ENCODE measurements at places on chromosomes 2 and 18. TPM values are rescaled to one million over a fixed set of nuclear protein-coding genes. Genes with fewer than 3 reads are reported as not detected.

The RND3 gene
- total RNA-seq: 28.9 TPM

- H3K4me1 ChIP-seq: no peaks in the 10 kb centered on the region
- H3K4me3 ChIP-seq: no peak overlapping the region
- no peak overlapping the region for H3K27ac ChIP-seq
- H3K27me3 ChIP-seq: no peaks in the 10 kb centered on the region
- DNase-seq: no peak
Measured at GRCh38 chr2:29295845-29296244, 180.6 kb downstream of the CLIP4 start.

The THAP4 gene
- 44.7 TPM for total RNA-seq

DNA sequence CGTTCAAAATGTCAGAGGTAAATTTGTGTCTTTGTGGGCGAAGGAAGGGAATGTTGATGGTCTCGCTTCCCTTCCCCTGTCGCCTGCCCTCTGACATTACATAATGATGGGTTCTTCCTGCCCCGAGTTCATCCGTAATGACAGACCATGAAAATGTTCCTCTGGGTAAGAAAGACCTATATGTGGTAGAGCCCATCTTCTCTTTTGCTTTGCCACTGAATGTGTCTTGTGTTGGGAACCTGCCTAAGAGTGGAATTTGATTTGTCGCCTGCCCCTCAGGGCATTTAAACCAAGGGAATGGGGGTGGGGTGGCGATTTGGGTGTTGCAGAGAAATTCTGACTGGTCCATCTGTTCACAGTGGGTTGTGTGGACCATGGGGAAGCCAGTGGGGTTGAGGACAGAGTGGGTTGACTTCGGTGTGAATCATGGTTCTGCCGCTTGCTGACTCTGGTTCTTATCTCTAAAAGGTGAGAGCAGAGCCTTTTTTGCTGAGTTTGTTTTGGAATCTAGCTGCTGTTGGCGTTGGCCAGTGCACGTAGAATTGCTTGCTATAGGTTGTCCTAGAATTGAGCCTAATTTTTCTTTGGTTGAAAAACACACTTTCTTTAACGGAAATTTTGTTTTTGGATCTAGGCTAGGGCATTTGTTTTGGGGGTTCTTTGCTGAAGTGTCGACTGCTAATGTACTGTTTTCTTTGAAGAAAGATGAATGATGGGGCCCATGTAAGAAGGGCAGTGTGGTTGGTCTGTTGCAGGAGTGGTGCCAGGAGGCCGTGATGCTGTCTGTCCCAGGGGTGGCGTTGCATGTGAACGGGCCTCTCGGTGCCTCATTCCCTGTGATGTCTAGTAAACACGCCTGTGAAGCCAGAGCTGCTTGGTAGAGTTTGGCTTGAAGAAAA lies 1.3 kb downstream of the INPP4A start:
- no peaks in the 10 kb centered on the region for H3K27me3 ChIP-seq
- peak overlapping the region; percentile 76 for H3K27ac ChIP-seq
- no peak for DNase-seq
- no peaks in the 10 kb centered on the region for H3K36me3 ChIP-seq

The STARD6 gene
- total RNA-seq: not detected

The BABAM2 gene
- total RNA-seq: 30.0 TPM

GRCh38 chr18:29074147-29074546 lies 897.2 kb upstream of the CDH2 start:
- no peaks in the 10 kb centered on the region for H3K27me3 ChIP-seq
- DNase-seq: no peak
- no peak overlapping the region for H3K27ac ChIP-seq
- H3K36me3 ChIP-seq: no peaks in the 10 kb centered on the region
- no peak overlapping the region for H3K4me3 ChIP-seq

DNA sequence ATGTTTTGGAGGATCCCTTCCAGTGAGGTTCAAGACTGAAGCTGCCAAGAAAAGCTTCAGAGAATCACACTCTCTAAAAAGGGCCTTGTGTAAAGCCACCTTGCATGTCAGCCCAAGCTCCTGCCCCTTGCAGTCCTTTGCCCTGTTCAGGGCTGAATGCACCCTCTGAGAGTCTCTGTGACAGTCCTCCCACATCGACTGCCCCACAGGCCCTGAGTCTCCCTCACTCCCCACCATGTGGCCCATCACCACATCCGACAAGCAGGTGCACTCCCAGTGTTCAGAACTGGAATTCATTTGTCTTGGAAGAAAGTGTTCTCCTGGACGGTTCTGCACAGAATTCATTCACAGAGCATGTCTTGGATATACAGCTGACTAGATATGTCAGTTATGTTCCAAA lies 31.0 kb downstream of the BCL11A start:
- H3K4me1 ChIP-seq: peaks cover 6% of the 10 kb centered on the region
- H3K4me3 ChIP-seq: no peak overlapping the region
- no peaks in the 10 kb centered on the region for H3K36me3 ChIP-seq

The CXCR4 gene
- total RNA-seq: 5.0 TPM

GRCh38 chr18:49193252-49193651 lies 242.5 kb upstream of the SMAD7 start:
- peaks cover 9% of the 10 kb centered on the region for H3K4me1 ChIP-seq
- H3K27me3 ChIP-seq: no peaks in the 10 kb centered on the region
- H3K36me3 ChIP-seq: no peaks in the 10 kb centered on the region
- no peak for DNase-seq

DNA sequence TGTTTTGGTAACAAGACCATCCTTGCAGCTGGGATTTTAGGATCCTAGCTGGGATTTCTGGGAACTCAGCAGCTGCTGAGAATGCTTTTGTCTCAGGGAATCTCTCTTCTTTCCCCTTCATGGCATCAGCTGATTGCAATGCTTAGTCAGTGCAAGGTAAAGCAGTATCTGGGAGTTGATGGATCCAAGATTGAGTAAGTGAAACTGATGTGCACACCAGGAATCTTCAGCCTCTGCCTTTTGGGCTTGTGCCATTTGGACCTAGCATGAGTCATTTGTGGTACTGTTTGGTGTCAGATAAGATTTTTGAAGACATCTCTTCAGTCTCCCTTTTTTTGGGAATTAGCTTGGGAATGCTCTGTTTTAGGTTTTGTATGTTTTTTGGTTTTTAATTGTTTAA lies 363.3 kb upstream of the TFPI start:
- H3K4me1 ChIP-seq: no peaks in the 10 kb centered on the region
- H3K27me3 ChIP-seq: no peaks in the 10 kb centered on the region

DNA sequence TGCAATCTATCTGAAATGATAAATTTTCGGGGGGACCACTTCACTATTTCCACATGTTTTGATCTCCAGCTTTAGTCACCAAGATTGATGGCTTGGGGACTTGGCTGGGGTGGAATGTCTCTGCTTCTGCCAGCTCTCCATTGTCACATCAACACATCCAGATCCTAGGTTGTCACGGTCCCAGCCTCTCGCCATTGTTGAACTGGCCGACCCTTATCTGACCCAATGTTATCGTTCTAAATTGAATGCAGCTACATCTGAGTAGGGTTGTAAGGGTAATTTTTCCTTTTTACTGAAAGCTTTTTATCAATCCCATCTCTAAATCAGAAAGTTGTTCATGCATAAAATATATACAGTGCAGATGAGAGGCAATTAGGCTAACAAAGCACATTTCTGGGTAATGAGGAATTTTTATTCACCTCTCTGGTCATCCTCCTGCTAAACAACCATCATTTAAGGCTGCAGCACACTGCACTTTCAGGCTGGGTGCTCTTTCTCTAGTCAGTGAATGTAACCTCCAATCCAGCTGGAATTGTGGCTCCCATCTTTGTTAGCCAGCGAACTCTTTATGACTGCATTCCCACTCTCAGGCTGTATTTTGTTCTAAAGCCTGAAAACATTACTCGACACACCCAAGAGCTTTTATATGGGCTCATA lies 128.2 kb downstream of the COL4A4 start:
- no peak for DNase-seq
- no peak overlapping the region for H3K4me3 ChIP-seq
- H3K27ac ChIP-seq: no peak overlapping the region
- H3K27me3 ChIP-seq: no peaks in the 10 kb centered on the region

DNA sequence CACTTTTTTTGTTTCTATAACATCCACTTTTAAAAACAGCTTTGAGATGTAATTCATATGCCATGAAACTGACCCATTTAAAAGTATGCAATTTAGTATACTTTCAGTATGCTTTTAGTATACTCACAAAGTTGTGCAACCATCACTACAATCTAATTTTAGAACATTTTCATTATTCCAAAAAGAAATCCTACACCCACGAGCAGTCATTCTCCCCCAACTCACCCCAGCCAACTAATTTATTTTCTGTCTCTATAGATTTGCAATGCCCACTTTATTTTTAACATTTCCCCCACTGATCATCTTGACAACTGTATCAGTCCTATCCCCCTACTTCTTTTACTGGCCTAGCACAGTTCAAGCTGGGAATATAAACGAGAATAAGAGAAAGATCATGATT lies 39.1 kb downstream of the FAM98A start:
- no peaks in the 10 kb centered on the region for H3K27me3 ChIP-seq
- H3K4me3 ChIP-seq: no peak overlapping the region
- H3K4me1 ChIP-seq: peaks cover 6% of the 10 kb centered on the region
- no peak overlapping the region for H3K27ac ChIP-seq
- no peak for DNase-seq
- peaks cover 7% of the 10 kb centered on the region for H3K36me3 ChIP-seq

The SCYGR4 gene
- total RNA-seq: not detected

DNA sequence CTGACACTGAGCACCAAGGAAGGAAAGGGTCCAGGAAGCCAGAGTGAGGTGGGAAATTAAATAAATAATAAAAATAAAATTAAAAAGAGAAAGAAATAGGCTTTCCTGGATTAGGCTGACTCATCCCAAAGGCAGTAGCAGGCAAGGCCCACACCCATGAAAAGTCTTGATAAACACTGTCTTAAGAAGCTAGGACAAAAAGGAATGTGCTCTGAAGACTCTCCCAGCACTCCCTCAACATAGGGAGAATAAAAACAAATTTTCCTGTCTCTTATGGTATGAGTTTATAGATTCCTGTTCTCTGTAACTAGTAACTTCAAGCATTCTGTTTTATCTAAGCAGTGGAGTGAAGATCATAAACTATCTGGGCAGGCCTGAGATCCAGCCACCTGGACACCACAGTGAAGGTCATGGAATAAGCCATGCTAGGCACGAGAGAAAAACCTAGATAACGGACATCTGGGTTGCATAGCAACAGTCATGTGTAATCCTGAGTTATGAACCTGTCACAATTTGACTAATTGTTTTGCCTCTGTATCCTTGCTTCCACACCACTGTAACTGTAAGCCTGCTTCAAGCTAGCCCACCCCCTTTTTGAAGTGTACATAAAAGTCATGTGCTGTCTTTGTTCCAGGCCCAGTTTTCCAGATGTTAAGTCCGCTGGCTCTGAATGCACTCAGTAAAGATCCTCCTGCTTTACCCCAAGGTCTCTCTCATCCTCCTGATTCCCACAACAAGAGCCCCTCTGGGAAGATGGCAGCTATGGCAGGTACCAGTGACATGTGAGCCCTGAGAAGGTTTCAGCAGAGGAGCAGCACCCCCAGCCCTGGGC lies 107.8 kb downstream of the NDUFA10 start:
- H3K4me1 ChIP-seq: no peaks in the 10 kb centered on the region
- H3K27me3 ChIP-seq: no peaks in the 10 kb centered on the region
- no peak overlapping the region for H3K4me3 ChIP-seq
- no peak for DNase-seq

DNA sequence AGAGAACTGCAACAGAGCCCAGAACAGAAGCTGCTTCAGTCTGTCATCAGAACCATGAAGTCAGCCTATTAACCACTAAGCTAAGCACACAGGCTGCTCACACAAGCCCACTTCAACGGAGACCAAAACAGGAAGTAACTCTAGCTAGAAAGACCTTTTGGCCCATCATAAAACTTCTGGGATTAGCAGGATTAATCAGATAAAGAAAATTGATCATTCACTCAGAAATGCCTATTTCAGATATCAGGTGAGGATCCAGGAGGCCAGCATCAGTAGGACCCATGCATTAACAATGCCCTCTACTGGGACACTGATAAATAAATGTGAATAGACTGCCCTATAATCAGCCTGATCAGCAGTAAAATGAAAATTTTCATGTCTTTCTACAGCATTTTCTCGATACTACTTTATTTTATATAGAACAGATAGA lies 101.4 kb downstream of the WDPCP start:
- peaks cover 14% of the 10 kb centered on the region for H3K36me3 ChIP-seq
- no peak for DNase-seq
- H3K27me3 ChIP-seq: no peaks in the 10 kb centered on the region
- H3K27ac ChIP-seq: no peak overlapping the region
- H3K4me3 ChIP-seq: no peak overlapping the region

DNA sequence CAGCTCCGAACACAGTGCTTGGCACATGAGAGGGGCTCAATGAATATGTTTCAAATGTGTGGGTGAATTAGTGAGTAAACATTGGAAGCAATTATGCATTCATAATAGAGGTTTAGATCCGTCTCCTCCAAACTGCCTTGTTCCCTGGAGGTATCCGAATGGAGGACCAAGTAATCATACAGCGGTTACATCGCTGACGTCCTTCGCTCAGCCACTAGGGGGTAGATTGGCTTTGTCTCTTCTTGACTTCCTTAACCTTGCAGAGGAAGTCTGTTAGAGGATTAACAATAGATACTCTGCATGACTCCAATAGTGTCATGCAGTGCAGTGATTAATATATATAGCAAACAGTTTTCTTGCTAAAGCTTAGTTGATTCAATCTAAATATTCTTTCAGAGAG lies 517.0 kb downstream of the PTPRM start:
- H3K27ac ChIP-seq: no peak overlapping the region
- H3K4me3 ChIP-seq: no peak overlapping the region
- H3K36me3 ChIP-seq: peaks cover 10% of the 10 kb centered on the region
- DNase-seq: no peak

DNA sequence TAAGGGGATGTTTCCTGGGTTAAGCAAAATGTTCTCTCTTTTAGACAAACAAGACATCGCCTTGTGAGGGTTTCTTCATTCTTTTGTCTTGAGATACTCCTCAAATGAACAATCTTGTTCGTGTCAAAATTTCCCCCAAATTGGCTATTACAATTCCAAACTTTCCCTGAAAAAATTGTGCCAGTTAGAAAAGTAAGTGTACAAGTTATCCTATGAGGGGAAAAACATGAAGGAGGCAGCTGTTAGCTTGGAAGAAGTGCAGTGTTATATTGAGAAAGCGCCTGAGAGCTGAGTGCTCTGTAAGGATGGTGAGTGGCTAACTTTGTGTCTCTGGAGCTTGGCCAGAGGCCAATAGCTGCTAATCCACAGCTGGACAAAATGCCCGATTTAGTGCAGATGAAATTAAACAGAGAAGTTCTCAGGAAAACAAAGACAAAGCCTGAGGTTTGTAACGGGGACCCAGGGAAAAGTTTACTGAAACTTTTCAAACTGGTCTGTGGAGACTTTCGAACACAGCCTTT lies 14.1 kb upstream of the PLEKHH2 start:
- no peak overlapping the region for H3K4me3 ChIP-seq
- H3K27me3 ChIP-seq: no peaks in the 10 kb centered on the region
- peak; percentile 85 for DNase-seq
- no peak overlapping the region for H3K27ac ChIP-seq
- H3K4me1 ChIP-seq: peaks cover 6% of the 10 kb centered on the region
- H3K36me3 ChIP-seq: no peaks in the 10 kb centered on the region

- H3K27me3 ChIP-seq: no peaks in the 10 kb centered on the region
- H3K4me3 ChIP-seq: no peak overlapping the region
- no peaks in the 10 kb centered on the region for H3K4me1 ChIP-seq
- no peaks in the 10 kb centered on the region for H3K36me3 ChIP-seq
- no peak overlapping the region for H3K27ac ChIP-seq
Measured at GRCh38 chr18:24988253-24988840, 363.6 kb downstream of the ZNF521 start.

- H3K4me1 ChIP-seq: no peaks in the 10 kb centered on the region
- no peaks in the 10 kb centered on the region for H3K36me3 ChIP-seq
- H3K4me3 ChIP-seq: no peak overlapping the region
- no peak for DNase-seq
- H3K27ac ChIP-seq: no peak overlapping the region
Measured at GRCh38 chr2:144132357-144132756, 387.6 kb downstream of the ZEB2 start.

- DNase-seq: no peak
- H3K27ac ChIP-seq: no peak overlapping the region
- no peak overlapping the region for H3K4me3 ChIP-seq
- no peaks in the 10 kb centered on the region for H3K4me1 ChIP-seq
- no peaks in the 10 kb centered on the region for H3K27me3 ChIP-seq
Measured at GRCh38 chr2:79219383-79219988, 59.9 kb upstream of the REG3A start.

Data from sigmoid colon (tissue), 7 donors.